Astrocyte of the cerebellum (primary cell): ENCODE measurements at places on chromosomes 7 and 10.

- DNase-seq: no peak
Observed at GRCh38 chr10:54585572-54585971, 215.5 kb downstream of the PCDH15 start.

DNA sequence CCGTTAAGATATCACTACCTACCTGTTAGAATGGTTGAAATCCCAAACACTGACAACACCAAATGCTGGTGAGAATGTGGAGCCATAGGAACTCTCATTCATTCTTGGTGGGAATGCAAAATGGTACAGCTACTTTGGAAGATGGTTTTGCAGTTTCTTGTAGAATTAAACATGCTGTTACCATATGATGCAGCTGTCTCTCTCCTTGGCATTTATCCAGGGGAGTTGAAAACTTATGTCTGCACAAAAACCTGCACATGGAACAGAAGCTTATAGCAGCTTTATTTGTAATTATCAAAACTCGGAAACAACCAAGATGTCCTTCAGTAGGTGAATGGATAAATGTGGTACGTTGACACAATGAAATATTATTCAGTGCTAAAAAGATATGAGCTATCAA lies 199.5 kb downstream of the BICC1 start:
- no peak for DNase-seq

DNA sequence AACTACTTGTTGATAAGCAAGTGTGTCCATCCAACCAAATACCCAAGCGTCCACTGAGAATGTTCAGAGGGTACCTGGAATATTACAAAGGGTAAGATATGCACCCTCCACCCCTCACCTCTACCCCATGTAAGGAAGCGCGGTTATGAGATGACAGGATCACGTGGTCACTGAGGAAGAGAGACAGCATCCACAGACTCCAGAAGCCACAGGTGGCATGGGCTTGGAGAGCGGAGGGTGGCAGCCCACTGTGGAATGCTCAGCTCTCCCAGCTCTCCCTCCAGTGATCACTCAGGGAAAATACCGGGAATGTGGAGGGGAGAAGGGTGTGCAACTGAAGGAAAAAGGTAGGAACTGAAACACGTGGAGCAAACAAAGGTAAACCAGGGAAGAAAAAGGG lies 25.7 kb downstream of the SFMBT2 start:
- DNase-seq: no peak

GRCh38 chr7:132131196-132131595 lies 445.1 kb downstream of the PLXNA4 start:
- DNase-seq: no peak

- DNase-seq: peak; percentile 74
Observed at GRCh38 chr10:51397695-51398094, 301.7 kb downstream of the CSTF2T start.

GRCh38 chr7:7946486-7946885 lies 22.1 kb upstream of the GLCCI1 start:
- DNase-seq: no peak

DNA sequence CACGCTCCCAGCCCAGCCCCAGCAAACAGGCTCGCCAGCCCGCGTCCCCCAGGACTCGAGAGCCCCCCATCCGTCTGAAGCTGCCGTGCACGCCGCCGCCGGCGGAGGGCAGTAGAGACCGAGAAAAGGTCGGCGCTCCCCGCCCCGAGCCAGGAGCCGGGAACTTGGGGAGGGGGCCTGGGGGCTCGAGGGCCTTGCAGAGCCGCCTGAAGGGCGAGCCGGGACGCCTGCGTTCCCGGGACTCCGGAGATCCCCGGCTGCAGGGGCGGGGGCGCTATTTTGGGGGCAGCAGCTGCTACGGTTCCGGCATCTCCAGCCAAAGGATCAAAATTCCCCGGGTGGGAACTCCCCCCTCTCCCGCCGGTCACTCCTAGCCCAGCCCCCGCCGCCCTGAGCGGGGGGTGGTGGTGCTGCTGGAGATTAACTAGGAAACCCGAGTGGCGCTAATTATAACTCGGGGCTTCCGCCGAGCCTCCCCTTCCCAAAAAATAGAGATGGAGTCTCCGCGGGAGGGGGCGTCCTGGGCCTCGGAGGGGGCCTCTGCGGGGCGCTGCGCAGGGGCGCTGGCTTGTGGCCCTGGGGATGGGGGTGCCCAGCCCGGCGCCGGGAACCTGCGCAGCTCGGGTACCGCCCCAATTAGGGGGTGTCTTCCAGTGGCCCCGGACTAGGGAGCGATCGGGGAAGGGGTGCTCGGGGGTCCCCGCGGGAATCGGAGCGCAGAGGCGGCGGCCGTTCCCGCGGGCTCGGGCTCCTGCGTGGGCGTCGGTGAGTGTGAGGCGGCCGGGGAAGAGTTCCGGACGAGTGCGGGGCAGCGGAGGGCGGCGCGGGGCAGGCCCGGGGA lies 608 bp downstream of the ACHE start:
- no peak for DNase-seq

- no peak for DNase-seq
Observed at GRCh38 chr7:130494431-130494858, 2.6 kb downstream of the MEST start.

DNA sequence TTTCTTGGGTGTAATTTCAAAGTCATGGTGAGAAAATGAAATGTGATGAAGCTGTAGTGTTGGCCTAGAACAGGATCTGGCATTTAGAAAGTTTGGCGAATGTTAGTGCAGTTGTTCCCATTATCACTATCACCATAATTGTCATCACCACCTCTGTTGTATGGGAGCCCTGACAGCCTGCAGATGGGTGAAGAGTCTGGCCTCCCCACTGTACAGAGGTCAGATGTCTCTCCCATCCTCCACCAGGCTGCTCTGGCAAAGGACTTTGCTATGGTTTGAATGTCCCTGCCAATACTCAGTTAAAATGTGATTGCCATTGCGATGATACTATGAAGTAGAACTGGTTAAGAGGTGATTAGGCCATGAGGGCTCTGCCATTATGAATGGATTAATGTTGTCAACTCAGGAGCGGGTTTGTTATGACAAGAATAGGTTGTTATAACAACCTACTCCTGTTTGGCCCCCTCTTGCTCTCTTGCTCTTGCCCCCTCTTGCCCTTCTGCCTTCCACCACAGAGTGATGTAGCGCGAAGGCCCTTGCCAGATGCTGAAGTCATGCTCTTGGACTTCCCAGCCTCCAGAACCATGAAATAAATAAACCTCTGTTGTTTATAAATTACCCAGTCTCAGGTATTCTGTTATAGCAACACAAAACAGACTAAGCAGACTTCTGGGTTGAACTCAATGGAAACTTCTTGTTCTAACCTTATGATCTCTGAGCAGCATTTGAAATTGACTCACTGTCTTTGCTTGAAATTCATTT lies 90.0 kb downstream of the GRK5 start:
- no peak for DNase-seq
